Naive thymus-derived CD8-positive, alpha-beta T cell (primary cell): ENCODE measurements at places on chromosomes 1 and 21. TPM values are rescaled to one million over a fixed set of nuclear protein-coding genes. Genes with fewer than 3 reads are reported as not detected.

The LDLRAD1 gene
- total RNA-seq: not detected

The CD101 gene
- total RNA-seq: not detected

The ZRANB2 gene
- total RNA-seq: 175 TPM

The DENND4B gene
- 174 TPM for total RNA-seq

The LCE3D gene
- total RNA-seq: not detected

The PROX1 gene
- not detected for total RNA-seq
